ENCODE measurements at places on chromosomes 16 and 17. TPM values are rescaled to one million over a fixed set of nuclear protein-coding genes. Genes with fewer than 3 reads are reported as not detected.

SYT17 gene
- 0.54 TPM for total RNA-seq

CCT6B gene
- 0.96 TPM for total RNA-seq

DNA sequence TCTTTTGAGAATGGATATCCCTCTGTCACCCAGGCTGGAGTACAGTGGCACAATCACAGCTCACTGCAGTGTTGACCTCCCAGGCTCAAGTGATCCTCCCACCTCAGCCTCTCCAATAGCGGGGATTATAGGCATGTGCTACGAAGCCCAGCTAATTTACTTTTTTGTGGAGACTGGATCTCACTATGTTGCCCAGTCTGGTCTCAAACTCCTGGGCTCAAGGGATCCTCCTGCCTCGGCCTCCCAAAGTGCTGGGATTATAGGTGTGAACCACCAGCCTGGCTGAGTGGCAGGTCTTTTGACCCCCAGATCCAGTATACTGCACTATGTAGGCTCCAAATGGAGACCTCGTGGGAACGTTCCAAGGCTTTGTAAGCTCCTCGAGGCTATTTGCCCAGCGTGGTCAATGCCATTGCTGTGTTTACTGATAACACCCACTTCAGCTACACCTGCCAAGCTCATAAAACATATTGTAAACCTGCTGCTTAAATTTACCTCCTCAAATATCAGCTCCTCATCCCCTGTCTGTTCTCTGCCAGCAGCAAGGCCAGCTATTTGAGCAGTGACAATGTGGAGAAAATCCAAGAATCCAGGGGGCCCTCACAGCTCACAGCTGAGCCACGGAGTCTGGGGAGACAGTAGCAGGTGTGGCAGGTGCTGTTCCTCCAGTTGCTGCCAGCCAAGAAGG, 16.2 kb upstream of the KIFC3 start:
- H3K36me3 ChIP-seq: no peaks in the 10 kb centered on the region
- H3K27ac ChIP-seq: no peak overlapping the region
- no peak for DNase-seq
- no peak overlapping the region for H3K4me3 ChIP-seq
- peaks cover 8% of the 10 kb centered on the region for H3K4me1 ChIP-seq

GRCh38 chr16:47143677-47144558, at the start of gene NETO2:
NETO2 (minus strand) TSS chr16:47143945; CDS start chr16:47143612, 333 bp downstream.
- H3K27ac ChIP-seq: peak within 1 kb of the TSS; percentile 86
- H3K4me1 ChIP-seq: peaks cover 31% of the 10 kb centered on the region
- H3K4me3 ChIP-seq: peak within 1 kb of the TSS; percentile 90

DNA sequence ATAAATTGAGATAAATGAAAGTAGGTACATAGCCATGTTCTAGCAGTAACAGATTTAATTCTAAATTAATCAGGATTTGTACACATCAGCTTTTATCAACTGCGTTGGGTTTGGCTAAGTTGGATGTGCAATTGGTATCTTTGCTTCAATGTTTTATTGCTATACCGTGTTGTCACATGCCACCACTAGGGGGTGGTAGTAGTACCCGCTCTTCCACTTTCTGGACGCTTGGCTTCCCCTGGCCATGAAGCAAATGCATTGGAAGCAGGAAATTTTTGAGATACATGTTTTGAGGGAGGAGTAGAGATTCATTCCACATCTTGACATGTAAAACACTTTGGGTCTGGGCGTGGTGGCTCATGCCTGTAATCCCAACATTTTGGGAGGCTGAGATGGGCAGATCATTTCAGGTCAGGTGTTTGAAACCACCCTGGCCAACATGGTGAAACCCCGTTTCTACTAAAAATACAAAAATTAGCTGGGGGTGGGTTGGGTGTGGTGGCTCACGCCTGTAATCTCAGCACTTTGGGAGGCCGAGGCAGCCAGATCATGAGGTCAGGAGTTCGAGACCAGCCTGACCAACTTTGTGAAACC, 58.6 kb downstream of the EMP2 start:
- no peaks in the 10 kb centered on the region for H3K36me3 ChIP-seq
- H3K4me1 ChIP-seq: peaks cover 4% of the 10 kb centered on the region
- no peaks in the 10 kb centered on the region for H3K27me3 ChIP-seq
- DNase-seq: no peak
- H3K27ac ChIP-seq: no peak overlapping the region

WFDC1 gene
- total RNA-seq: not detected

RNF167 gene
- 140 TPM for total RNA-seq

SKAP1 gene
- 48.7 TPM for total RNA-seq

All from activated T-helper 1 cell treated with anti-CD3 and anti-CD28 coated beads, Interleukin-12 subunit alpha, Interleukin-12 subunit beta, Interleukin-2, Interleukin-4 antibody, amounts not matched to agents 30 ng/mL and 10 ng/mL and 1 ng/mL, durations not matched to agents 14 hours and 24 hours and 36 hours (primary cell).